ENCODE measurements at places on chromosomes 6 and 20.
A peak's percentile ranks its signal among the peaks of the same experiment; 100 is the strongest.

- no peak for DNase-seq
Observed at GRCh38 chr6:93554018-93554417, 134.7 kb upstream of the EPHA7 start.

DNA sequence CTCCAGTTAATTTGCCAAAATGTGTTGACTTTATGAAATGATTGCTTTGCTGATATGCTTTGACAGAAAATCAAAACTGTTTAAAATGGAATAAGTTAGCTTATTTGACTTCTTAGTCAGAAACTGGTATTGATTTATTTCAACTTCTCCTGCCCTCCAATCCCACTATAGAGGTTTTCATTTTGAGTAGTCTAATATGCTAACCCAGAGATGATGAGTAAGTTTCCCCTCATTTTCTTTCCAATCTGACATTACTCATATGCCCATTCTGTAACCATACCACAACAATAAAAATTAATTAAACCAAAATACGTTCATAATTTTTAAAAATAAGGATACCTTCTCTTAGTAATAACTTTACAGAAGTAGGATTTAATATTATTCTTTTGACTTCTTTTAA is 78.8 kb downstream of the COL19A1 start:
- DNase-seq, result no peak

GRCh38 chr6:150689900-150690590 is 90.4 kb downstream of the PLEKHG1 start:
- DNase-seq, result no peak

DNA sequence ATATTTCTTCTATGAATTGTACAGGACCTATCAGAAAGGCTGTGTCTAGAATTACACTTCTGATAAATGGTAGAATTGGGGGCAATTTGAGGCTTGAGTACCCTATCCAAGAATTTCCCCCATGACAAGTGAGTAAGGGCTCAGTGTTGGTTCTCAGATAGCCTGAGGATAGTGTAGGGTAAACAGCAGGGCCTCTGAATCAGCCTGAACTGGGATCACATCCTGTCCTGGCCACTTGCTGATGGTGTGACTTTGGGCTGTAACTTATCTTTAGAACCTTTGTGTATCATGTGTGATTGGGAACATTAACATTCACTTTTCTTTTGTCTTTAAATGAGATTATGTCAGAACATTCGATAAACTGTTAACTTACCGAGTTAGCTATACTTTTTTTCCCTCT is 151.0 kb downstream of the CLIC5 start:
- no peak for DNase-seq

GRCh38 chr6:125781314-125781868 is 9.4 kb upstream of the NCOA7 start:
- peak; percentile 44 for DNase-seq

DNA sequence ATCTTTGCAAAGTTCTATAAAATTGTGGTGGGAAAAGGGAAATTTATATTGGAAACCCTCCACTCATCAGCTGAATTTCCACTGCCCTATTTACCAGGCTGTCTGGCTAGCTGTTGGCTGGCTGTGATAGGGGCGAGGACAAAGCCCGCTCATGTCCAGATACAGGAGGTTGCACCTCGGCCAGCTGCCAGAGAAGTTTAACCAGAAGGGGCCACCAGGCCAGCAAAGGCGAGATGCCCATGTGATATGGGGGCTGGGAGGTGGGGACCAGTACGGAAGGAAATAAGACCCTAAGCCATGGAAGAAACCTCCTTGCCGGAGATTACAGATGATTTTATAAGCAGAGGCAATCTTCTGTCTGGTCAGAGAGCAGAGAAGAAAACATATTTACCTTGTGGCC is 143.8 kb downstream of the FNDC1 start:
- no peak for DNase-seq

- DNase-seq, result no peak
Observed at GRCh38 chr6:112470950-112471349, 123.8 kb downstream of the RFPL4B start.

DNA sequence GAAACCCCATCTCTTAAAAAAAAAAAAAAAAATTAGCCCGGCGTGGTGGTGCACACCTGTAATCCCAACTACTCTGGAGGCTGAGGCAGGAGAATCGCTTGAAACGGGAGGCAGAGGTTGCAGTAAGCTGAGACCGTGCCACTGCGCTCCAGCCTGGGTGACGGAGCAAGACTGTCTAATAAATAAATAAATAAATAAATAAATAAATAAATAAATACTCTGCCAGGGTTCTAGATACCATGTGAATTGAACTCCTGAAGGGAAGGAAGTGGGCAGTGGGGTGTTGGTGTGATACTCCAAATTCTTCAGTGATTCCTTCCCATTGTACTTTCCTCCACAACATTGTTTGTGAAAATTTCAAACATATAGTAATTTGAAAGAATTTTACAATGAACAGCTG is 100.5 kb downstream of the PLCB4 start:
- DNase-seq, result no peak

All from NCI-H1417 treated with DMSO at 0.1 percent for 48 hours (cell line).